ENCODE measurements at places on chromosomes 5 and 9.

DNA sequence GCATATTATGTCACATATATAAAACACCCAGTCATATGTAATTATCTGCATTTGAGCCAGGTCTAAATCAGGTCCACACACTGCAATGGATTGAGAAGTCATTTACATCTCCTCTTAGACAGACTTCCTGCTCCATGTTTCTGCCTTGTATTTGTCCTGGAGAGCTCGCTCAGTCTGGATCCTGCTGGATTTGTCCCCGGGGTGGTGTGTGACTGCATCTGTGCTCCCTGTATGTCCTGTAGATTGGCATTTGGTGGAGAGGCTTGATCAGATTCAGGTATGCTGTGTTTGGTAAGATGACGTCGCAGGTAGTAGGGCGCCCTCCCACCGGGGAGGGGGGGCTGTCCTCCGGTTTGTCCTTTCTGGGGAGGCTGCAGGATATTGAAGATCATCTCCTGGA lies 33.6 kb upstream of the IER5L start:
- DNase-seq, result no peak

DNA sequence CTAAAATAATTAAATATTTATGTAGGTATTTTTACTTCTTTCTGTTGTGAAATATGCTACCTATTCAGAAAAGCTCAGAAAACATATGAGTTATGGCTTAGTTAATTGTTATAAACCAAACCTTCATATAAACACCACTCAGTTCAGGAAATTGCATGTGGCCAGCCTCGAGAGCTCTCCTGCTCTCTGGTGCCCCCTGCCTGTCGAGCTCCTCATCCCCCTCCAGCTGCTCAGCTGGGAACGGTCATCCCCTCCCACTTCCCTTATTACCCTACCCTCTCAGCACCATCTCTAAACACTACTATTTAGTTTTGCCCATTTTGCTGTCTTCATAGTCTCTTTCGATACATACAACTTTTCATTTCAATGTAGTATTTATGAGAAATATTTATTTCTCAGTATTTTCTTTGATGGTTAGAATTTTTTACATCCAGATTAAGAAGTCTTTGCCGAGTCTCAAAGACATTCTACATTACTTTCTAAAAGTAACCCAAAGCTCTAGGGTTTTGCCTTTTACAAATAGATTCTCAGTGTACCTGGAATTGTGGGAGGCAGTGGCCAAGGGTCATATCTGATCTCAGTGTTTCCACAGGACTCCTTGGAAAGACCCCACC lies 51.2 kb upstream of the SEMA4D start:
- DNase-seq, result peak; percentile 6

GRCh38 chr9:34996181-34996904 lies 6.8 kb downstream of the DNAJB5 start:
- no peak for DNase-seq

DNA sequence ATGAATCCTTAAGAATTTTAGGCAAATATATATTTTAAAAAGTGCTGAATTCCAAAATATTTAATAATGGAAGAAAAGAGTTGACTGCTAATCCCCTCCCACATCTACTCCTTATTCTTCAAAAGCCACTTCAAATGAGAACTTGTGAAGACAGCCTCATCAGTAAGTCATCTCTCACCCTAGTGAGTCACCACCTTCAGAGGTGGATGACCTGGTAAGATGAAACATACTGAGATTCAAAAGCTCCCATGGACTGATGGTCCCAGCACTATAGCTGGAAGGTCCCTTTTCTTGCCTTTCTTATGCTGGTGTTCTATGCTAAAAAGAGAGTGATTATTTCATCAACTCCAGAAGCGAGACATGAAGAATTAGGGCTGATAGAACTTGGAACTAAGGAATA lies 37.8 kb upstream of the SPDL1 start:
- peak; percentile 8 for DNase-seq

All from LHCN-M2 (cell line).